ENCODE measurements at places on chromosomes 1 and 21.

GRCh38 chr1:25784575-25785051 is 15.4 kb upstream of the SELENON start:
- no peak for DNase-seq

DNA sequence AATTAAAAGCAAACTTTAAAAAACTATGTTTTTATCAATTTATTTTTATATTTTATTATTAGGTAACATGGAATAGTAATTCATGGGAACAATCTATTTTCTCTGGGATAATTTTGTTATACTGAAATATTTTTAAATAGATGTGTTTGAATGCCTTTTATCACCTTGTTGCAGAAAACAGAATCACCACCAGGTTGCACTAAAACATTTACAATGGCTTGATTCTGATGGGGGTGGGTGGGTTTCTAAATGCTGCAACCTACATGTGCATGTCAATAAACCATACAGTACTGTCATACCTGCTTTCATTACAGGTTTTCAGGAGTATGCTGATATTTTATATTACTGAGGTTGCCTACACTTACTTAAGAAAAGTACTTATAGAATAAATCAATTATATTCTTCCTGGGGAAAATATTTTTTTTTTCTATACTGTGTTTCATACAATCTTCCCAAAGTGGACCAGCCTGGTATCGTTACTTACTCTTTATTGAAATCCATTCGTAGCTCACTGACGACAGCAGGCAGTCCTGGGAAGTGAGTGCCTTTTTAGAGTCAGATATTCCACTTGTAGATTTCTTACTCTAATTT is 132.8 kb downstream of the PTPRC start:
- DNase-seq: peak; percentile 16

- peak; percentile 69 for DNase-seq
Measured at GRCh38 chr21:17585875-17586450, 26.7 kb downstream of the BTG3 start.

- DNase-seq: peak; percentile 47
Measured at GRCh38 chr21:28884481-28884880, 108.2 kb downstream of the LTN1 start.

DNA sequence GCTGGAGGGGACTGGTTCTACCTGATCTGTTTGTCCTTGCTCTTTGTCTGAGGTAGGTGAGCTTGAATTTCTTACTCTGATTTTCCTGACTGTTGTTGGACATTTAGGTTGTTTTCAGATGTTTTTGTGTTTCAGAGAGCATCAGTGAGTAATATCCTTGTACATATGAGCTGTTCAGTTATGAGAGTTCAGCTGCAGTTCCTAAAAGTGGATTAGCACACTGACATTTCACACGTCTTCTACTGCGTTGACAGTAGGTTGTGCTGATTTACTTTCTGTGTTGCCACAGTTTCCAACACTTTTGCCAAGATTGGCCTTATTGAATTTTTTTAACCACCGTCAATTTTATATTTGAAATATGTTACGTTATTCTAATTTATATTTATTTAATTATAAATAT is 27.7 kb downstream of the CXADR start:
- DNase-seq: peak; percentile 20

GRCh38 chr1:197526736-197527371 is 248.4 kb downstream of the DENND1B start:
- DNase-seq: no peak

DNA sequence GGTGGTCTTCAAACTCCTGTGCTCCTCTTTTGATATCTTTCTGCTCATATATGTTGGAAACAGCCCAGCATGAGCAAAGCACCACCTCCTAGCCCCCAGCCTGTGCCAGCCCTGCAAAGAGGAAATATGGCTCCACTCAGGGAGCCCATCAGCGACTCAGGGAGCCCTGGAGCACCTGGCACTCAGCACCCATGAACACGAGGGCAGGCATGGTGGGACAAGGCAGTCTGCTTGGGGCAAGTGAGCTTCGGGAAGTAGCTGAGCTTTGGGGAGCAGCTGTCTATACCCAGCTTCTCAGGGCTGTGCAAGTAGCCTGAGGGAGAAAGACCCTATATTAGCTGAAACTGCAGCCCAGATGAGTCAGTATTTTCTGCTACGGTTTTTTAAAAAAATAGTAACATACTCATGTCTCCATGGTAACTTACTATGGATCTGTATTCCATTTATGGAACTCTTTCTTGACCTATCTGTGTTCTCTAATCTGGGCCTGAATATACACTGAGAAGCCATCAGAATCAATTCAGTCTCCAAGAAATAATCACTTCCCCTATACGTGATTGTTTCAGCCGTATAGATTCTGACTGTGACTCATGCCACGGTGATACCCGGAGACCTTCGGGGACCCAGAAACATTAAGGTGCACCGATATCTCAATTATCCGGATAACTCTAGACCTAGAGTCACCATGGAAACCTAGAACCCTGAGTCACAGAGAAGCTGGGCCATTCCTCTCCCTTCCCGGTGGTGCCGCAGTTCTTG is 1.5 kb upstream of the ETS2 start:
- DNase-seq: no peak

GRCh38 chr1:58248791-58249190 is 297.7 kb downstream of the OMA1 start:
- no peak for DNase-seq

- peak; percentile 43 for DNase-seq
Measured at GRCh38 chr1:172827301-172827700, 168.4 kb downstream of the FASLG start.

- DNase-seq: no peak
Measured at GRCh38 chr1:91520942-91521507, 20.4 kb downstream of the CDC7 start.

DNA sequence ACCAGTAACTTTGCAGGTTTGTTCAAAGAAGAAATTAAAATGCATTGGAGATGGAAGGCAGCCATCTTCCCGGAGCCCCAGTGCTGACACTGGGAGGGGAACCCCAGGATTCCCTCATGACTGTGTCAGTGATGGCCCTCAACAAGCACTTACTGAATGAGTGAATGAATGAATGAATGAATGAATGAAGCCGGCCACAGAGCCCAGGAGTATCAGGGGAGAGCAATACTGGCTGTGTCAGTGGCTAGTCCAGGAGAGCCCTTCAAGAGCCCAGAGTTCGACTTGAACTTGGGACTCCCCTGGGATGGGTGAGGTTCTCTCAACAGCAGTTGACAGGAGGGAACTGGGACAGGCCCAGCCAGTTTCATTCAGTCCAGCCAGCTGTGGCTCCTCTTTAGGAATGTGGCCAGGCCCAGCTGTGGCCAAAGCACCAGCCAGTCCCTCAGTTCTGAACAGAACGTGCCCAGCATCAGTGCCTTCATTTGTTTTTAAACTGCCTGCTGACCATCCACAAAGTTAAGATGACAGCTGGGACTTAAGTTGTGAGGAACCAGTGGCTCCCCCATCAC is 9.2 kb upstream of the ERG start:
- no peak for DNase-seq

GRCh38 chr1:221228594-221228993 is 349.4 kb downstream of the HLX start:
- DNase-seq: no peak

GRCh38 chr1:172827841-172828240 is 168.9 kb downstream of the FASLG start:
- DNase-seq: no peak

- DNase-seq: no peak
Measured at GRCh38 chr1:205840146-205840923, 9.6 kb downstream of the PM20D1 start.

DNA sequence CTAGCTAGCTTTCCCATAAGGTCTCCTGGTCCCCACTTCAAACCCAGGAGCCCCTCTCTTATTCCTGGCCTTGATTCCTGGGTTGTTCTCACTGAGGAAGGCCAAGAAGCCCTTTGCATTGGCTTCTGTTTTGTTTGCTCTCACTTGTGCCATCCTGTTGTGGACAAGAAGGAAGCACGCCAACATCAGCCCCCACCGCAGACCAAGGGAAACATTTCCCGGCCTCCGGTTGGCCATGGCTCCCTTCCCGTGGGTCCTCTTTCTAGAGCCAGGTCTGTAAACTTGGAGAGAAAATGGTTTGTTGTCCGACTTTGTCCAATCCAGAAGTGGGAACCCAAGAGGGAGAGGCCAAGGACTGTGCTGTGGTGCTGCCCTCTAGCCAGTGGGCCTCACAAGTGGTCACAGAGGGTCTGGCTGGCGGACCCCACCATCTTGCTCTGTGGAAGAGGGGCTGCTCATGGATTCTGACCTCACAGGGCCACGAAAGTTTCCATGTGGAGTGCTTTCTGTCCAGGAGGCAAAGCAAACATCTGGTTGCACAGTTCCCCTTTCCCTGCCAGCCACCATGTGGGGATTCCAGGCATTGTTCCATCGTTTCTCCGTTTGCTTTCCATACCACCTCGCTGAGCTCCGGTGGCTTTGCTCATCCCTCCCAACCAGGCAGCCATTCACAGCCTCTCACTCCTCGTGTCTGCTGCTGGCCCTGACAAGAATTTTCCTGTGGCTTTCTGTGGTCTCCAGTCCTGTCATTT is 18.9 kb upstream of the TENT5C start:
- no peak for DNase-seq

GRCh38 chr1:230796626-230797025 is 49.4 kb downstream of the CAPN9 start:
- no peak for DNase-seq

DNA sequence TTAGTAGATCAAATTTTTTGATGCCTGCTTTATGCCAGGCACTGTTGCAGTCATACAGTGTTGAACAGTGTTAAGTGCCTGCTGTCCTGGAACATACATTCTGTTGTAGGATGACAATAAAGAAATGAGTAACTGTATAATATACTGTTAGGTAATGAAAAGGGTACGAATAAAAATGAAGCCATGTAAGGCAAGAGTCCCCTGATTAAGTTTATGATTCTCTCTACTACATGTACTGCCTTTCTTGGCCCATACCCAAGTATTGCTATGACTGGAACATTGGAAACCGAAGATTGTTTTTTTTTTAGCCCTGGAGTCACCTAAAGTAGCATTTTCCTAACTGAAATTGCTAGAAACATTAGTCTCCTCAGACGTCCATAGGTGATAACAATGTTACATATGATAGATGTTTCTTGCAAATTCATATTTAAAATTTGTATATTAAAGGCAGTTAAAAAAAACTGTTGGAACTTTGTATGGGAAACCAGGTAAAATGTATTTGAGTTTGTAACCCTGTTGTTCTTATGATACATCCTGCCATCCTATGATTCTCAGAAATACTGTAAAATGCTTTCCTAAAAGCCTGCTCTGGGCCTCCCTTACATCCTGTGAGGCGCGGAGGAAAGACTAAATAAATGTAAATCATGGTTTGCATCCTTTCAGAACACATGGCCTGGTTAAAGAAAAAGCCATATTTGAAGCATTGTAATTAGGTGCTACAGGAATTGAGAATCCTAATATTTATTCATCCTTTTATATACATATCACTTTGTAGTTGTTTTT is 5.8 kb downstream of the ATP5PB start:
- DNase-seq: no peak

Measured in inflammatory macrophage (primary cell).